ENCODE measurements at places on chromosomes 4 and X. TPM values are rescaled to one million over a fixed set of nuclear protein-coding genes. Genes with fewer than 3 reads are reported as not detected.

POU3F4 gene
- not detected for total RNA-seq

- no peaks in the 10 kb centered on the region for H3K4me1 ChIP-seq
- H3K27ac ChIP-seq = no peak overlapping the region
- no peaks in the 10 kb centered on the region for H3K27me3 ChIP-seq
- no peaks in the 10 kb centered on the region for H3K36me3 ChIP-seq
- no peak for DNase-seq
Measured at GRCh38 chr4:180423712-180424057, 1819.5 kb upstream of the TENM3 start.

DNA sequence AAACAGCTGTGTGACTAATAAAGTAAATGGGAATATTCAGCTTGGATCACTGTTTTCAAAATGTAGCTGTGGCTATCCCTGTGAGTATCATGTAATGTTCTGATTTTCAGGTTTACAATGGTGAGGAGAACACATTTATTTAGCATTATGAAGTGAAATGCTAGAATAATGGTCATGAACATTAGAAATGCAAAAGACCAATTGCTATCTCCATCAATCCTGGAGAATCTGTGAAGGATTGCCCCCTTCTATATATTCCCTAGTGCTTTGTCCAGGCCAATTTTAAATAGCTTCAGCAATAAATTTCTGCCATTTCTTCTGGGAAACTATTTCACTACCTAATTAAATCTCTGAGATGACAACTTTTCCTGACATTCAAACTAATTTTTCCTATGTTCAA, 1399.1 kb downstream of the PCDH19 start:
- no peaks in the 10 kb centered on the region for H3K4me1 ChIP-seq
- no peaks in the 10 kb centered on the region for H3K36me3 ChIP-seq
- DNase-seq = no peak
- H3K27me3 ChIP-seq = no peaks in the 10 kb centered on the region
- no peak overlapping the region for H3K4me3 ChIP-seq

DNA sequence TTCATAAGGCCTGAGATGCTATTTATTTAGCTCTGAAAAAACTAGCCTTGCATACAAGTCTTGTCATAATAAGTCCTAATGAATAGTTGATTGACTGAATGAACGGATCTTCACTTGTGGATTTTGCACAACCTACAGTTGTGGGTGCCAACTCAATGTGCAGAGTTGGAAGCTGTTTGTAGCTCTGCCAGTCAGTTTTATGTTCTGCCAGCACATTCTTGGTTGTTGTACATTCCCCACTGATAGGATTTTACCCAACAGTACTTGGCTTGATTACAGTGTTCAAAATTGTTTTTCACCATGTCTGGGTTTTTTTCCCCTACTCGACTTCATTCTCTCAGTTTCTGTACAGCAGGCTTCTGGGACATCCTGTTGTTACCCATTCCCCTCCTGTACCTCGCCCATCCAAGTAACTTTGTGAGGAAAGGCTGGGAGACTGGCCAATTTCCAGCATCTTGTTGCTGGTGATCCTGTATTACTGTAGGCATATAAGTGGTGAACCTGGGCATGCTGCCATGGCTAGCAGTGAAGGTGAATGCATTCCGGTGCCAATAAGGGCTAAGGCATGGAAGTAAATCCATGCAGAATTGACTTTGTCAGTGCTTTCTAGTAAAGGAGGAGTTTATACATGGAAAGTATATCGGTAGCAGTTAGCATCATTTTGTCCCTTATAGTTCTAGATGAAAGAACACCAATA, 22.8 kb downstream of the IL1RAPL1 start:
- no peaks in the 10 kb centered on the region for H3K27me3 ChIP-seq
- no peak for DNase-seq
- H3K36me3 ChIP-seq = no peaks in the 10 kb centered on the region
- H3K4me1 ChIP-seq = no peaks in the 10 kb centered on the region
- no peak overlapping the region for H3K27ac ChIP-seq
- no peak overlapping the region for H3K4me3 ChIP-seq

RNF150 gene
- 0.07 TPM for total RNA-seq

DNA sequence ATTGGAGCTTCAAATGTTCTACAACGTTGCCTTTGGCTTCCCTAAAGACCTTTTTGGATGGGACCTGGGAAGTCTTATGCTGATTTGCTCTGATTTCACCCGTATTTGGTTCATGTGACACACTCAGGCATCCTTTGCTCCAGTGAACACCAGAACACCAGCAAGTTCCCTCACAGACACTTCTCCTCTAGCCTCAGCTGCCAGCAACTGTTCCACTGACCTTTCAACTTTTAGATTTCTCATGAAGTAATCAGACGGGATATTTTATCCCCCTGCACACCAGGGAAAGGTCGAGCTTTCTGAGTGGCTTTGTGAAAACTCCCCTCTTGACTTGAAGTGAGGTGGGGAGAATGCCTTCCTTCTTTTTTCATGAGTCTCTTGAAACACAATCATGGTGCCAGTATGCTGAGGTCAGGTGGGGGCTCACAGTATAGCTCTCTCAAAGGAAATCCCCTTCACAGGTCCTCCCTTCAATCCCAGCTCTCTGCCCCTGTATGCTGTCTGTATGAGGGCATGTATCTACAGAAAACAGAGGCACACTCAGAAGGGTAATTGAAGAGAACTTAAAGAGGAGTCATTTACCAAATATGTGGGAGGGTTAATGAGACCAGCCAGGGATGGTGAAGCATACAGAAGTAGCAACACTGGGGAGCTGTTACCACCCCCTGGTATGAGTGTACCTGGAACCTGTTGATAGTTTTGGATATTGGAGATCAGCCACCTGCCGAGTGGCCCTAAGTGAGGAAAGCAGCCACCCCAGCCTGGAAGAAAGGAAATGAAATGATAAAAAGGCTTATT, 62.7 kb downstream of the FGFBP1 start:
- H3K27me3 ChIP-seq = no peaks in the 10 kb centered on the region
- no peak for DNase-seq
- no peaks in the 10 kb centered on the region for H3K36me3 ChIP-seq

SYP gene
- total RNA-seq = 1.3 TPM

DNA sequence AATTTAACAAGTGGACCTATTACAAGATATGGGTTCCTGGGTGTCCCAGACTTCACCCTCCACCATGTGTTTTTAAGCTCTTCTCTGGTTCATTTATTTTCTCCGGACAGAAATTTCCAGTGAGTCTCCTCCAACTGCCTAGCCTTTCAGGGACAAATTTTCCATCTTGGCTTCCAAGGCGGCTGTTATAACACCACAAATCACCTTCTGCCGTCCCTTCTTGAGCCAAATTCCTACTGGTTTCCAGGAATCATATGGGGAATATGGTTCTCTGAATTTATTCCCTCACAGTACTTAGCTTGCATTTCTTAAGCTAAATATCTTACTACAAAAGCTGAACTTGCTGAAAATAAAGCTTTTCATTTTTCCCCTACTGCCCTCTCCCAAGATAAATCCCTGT, 18.8 kb downstream of the NEXMIF start:
- no peaks in the 10 kb centered on the region for H3K27me3 ChIP-seq
- no peak overlapping the region for H3K27ac ChIP-seq
- no peak overlapping the region for H3K4me3 ChIP-seq

DNA sequence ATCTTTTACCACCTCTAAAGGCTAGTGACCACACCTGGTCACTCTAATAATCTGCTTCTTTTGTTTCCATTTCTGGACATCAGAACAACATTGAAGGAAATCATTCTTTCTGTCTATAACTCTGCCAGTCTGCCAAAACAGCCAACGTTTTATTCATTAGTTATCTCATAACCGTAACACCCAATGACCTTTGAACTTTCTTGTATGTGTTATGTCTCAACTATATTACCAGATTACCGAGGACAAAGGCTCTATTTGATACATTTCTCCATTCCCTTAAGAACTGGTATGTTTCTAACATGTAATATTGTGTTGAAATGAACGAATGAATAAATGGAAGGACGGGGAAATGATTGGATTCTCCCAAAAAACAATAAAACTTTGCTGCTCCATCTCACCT, 152.7 kb downstream of the GABRB1 start:
- no peak for DNase-seq
- H3K27ac ChIP-seq = no peak overlapping the region
- no peaks in the 10 kb centered on the region for H3K4me1 ChIP-seq
- no peak overlapping the region for H3K4me3 ChIP-seq
- no peaks in the 10 kb centered on the region for H3K27me3 ChIP-seq
- no peaks in the 10 kb centered on the region for H3K36me3 ChIP-seq

- no peak overlapping the region for H3K27ac ChIP-seq
- peaks cover 99% of the 10 kb centered on the region for H3K36me3 ChIP-seq
- no peak for DNase-seq
- H3K4me1 ChIP-seq = no peaks in the 10 kb centered on the region
- no peak overlapping the region for H3K4me3 ChIP-seq
Measured at GRCh38 chr4:10083861-10084641, 32.5 kb downstream of the WDR1 start.

DNA sequence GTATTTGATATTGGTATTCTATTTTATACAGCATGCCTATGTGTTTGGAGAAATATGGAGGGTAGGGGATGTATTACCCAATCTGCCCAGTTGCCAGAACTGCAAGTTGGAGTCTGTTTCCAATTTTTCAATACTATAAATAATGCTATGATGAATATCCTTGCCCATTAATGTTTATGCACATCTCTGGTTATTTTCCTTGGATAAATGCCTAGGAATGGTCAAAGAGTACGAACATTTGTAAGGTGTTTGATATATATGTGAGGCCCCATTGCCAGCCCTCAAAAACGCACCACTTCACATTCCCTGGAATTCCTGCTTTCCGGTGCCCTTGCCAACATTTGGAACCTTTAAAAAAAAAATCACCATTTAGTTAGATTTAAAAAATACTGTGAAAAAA, 34.3 kb downstream of the CLDN34 start:
- no peak overlapping the region for H3K27ac ChIP-seq
- no peaks in the 10 kb centered on the region for H3K27me3 ChIP-seq
- DNase-seq = no peak
- no peaks in the 10 kb centered on the region for H3K36me3 ChIP-seq

DNA sequence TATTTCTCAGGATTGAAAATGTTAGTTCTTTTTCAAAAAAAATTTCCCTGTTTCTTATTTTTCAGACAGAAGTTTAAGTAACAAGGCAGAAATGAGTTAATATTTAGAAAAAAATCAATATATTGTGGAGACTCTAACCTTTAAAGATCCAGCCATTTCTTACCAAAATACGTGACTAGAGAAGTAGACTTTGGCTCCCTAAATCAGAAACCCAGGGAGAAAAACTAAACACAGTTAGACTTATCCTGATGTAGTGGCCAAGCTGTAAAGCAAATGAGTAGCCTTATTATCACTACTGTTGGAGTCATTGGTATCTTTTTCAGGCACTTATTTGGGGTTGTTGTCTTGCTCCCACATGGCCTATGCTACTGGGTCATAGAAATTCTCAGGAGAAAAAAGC, 1556.4 kb upstream of the ADGRL3 start:
- no peak overlapping the region for H3K27ac ChIP-seq
- no peaks in the 10 kb centered on the region for H3K27me3 ChIP-seq
- DNase-seq = no peak
- H3K36me3 ChIP-seq = no peaks in the 10 kb centered on the region
- H3K4me3 ChIP-seq = no peak overlapping the region
